Brain microvascular endothelial cell (primary cell): ENCODE measurements at places on chromosomes 1 and 21.

- DNase-seq = no peak
Observed at GRCh38 chr1:163771637-163772036, 449.9 kb downstream of the NUF2 start.

GRCh38 chr1:2227346-2228156 lies 568 bp upstream of the SKI start:
- peak; percentile 88 for DNase-seq

DNA sequence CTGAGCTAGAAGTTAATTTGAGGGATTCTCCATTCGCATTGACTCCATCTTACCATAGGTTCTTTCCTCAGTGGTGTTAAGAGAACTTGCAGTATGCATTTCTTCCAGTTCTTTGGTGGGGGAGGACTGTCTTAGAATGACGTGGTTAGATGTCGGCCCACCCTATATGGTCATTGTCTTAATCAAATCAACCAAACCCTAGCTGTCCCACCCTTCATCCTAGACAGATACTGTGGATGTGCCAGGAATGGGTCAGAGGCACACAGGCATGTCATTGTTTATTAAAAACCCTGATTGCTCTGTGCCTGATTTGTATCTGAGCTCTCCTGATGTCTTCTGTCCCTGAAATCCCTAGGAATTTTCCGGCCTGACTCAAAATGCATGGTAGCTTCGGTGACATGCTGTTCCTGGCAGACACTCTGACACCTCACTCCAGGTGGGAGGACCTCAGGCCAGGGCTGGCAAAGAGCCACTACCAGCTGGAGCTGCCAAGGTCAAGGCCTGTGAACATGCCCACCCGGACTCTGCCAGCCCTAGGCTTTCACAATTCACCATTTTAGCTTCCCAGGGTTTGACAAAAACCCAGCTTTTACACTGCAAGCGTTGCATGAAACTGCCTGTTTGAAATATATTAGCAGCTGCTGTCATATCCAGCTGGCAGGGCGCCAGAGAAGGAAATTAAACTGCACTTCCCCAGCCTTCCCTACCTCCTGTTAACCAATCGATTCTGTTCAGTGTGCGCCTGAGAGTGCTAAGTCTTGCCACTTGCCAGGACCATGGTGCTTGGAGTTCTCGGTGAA lies 134.0 kb downstream of the FAM78B start:
- no peak for DNase-seq

DNA sequence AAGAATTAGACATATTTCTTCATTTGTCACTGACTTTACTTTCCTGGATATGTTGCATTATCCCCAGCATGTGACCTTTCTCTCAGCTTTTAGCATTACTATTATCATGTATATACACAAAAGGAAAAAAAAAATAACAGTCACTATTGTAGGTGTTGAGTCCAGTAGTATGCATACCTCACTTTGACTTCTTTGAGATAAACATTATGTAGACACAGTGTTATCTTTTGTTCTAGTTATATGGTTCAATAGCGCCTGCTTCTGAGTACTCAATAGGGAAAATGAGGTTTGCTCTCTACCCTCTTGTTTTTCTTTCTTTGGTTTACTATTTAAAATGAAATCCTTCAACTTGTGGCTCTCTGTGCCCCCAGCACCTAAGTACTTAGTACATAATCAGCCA lies 409.6 kb upstream of the PKN2 start:
- DNase-seq = no peak

DNA sequence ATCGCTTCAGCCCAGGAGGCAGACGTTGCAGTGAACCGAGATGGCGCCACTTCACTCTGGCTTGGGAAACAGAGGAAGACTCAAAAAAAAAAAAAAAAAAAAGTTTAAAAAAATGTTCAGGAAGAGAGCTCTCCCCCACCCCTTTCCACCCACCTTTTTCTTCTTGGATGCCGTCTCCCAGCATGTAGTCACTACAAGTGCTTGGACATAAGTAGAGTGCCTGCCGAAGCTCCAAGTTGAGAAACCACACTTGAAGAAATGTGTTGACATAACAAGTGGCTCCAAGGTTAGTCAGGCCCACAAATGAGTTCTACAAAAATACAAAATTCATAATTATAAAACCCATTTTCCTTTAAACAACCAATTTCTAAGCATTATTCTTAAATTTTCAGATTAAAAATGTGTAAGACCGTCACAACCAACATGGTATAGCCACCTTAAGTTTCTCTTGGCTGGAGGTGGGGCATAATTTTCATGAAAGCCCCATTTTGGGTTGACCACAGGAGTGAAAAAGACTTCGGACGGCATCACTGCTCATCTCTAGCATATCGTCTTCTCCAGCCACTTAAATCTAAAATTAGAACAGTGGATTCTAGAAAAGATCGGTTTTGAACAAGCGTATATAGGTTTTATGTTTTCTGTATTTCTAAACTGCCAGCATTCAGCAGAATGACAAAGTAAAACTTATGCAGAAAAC lies 26.4 kb downstream of the USP48 start:
- DNase-seq = no peak

DNA sequence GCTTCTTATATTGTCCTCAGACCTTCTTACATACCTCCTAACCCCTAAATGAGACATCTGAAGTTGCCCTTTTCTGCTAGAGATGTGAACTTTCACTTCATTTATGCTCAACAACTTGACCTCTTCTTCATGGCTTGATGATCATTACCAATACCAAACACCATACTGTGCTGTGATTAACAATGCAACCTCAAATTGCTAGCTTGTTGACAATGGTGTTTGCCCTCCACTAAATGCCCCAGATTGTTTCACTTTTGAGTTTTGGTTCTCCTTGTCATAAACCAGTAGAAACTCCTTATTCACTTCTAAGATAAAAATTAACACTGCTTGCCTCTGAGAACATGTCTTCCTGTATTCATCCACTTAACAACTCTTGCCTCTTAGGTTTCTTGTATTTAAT lies 5.6 kb downstream of the JAK1 start:
- no peak for DNase-seq

GRCh38 chr21:44505673-44506278 lies 34.2 kb downstream of the KRTAP10-1 start:
- DNase-seq = no peak

DNA sequence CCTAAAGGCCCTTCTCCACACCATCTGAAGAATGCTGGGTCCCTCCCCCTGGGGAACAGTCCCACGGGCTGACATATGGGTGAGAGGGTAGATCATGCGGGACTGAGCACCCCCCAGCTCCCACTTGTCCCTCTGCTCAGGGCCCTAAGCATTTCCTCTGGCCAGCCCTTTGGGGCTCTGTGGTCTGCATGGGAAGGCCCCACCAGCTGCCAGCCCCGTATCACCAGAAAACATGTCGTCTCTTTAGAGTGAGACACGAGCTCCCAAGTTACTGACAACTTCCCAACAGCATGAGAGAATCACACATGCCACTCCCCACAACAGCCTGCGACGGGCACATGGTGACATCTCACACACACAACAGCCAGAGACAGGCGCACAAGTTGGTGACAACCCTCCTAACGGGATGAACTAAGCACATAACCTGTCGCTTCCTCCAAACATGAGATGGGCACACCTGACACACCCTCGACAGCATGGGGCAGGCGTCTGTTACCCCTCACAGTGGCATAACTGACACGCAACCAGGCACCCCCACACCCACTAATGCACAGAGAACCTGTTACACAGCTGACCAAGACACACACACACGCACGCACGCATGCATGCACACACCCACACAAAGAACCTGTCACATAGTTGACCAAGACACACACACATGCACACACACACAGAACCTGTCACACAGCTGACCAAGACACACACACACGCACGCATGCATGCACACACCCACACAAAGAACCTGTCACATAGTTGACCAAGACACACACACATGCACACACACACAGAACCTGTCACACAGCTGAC lies 41.2 kb downstream of the AHDC1 start:
- DNase-seq = no peak

DNA sequence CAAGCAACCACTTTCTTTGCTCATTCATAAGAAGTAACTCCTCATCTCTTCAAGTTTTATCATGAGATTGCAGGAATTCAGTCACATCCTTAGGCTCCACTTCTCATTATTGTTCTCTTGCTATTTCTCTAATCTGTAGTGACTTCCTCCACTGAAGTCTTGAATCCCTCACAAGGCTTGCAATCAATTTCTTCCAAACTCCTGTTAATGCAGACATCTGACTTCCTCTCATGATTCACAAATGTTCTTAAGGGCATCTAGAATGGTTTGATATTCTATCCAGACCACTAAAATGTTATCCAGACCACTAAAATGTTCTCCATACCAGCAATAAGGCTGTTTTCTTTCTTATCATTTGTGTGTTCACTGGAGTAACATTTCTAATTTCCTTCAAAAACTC lies 528.1 kb downstream of the DPYD start:
- no peak for DNase-seq

GRCh38 chr21:36741506-36741905 lies 42.6 kb downstream of the SIM2 start:
- DNase-seq = no peak

- DNase-seq = no peak
Observed at GRCh38 chr1:36137776-36138175, 11.5 kb downstream of the TRAPPC3 start.

GRCh38 chr1:26274801-26275425 lies 5.0 kb upstream of the SH3BGRL3 start:
- DNase-seq = peak; percentile 73

- no peak for DNase-seq
Observed at GRCh38 chr1:229075217-229075616, 195.7 kb upstream of the RAB4A start.

DNA sequence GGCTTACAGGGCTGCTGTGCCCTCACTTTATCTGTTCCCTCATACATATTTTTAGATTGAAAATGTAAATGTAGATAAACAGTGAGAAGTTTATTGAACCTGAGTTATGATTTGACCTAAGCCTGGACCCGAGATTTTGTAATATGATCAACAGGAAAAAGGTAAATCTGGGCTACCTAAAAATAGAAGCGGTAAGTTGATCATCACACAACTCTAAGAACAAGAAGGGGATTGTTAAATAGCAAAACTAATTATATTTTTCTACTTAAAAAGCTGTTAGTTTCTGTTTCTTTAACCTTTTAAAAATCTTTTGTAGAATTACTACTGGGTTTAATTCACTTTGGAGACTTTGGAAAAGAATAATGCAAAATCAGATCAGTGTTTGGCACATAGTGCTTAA lies 35.6 kb downstream of the CAMTA1 start:
- no peak for DNase-seq

DNA sequence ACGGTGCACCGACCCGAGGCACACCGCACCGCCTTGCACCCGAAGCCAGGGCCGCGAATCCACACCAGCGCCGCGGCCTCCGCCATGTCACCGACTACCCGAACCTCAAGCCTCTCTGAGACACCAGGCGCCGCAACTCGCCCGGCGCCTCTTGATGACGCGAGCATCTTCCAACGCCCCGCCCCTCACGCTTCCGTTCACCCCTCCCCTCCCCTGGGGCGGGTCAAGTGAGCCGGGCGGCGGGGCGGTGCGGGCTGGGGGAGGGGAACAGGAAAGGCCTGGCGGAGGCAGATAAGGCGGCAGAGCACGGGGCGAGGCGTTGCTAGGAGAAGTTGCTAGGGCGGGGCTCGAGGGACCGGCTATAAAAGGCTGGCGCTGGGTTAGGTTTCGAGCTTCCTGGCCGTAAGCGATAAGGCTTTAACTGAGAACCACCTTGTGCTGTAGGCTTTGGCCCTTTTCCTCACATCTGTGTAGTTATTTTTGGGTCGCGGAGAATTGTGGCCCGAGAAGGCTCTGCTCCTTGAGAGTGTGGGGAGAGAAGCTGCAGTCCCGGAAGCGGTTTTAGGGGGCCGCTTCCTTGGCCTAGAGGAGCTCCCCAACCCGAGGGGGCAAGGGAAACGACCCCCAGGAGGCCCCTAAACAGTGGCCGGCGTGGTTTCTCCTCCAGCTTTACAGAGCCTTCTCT lies at the start of gene SDE2:
Gene SDE2 (minus strand): TSS at position 117 of the 685 bp plus-strand sequence. CDS start 31 bp downstream, at position 86.
- peak; percentile 99 for DNase-seq

DNA sequence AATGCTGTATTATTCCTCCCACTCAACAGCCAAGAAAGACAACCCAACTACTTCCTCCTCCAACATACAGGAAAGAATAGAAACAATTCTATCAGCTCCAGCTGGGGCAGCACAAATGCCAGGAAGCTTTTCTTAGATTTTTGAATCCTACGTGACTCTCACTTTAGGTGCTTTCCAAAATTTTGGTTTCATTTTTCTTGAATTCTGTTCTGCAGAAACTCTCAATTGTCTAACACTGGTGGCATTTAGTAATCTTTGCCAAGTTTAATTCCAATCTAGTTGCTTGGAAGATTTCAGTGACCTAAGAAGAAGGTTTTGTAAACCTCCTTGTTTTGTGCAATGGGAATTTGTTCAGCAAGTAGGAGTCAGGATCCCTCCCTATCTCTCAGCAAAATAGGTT lies 37.1 kb upstream of the DOCK7 start:
- DNase-seq = peak; percentile 20

DNA sequence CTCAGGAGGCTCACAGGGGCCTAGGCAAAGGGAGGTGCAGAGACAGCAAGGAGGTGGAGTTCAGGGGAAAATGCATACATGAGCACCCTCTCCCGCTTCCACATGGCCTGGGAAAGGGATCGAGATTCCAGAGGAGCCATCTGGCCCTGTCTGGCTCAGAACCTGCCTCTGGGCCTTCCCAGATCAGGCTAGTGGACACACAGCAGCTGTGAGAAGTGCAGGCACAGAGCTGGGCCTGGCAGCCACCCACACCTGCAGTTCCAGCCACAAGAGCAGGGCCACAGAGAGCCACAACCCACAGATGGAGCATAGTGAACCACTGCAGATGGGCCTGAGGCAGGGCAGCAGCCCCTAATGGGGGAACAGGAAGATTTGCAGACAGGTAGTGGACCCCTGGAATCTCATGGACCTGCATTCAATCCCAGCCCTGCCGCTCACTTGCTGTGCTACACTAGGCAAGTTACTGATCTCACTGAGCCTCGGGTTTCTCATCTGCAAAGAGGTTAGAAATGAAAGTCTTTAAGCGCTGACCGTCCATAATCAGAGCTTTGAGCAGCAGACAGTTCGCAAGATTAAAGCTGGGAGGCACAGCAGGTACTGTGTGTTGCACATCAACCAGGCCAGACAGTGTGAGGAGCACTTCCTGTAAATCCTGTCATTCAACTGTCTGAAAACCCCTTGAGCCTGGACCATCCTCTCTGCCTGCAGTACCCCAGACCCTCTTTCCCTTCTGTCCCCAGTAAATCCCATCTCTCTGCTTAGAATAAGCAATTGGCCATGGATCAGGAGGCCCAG lies 58.0 kb downstream of the MATN1 start:
- DNase-seq = no peak

DNA sequence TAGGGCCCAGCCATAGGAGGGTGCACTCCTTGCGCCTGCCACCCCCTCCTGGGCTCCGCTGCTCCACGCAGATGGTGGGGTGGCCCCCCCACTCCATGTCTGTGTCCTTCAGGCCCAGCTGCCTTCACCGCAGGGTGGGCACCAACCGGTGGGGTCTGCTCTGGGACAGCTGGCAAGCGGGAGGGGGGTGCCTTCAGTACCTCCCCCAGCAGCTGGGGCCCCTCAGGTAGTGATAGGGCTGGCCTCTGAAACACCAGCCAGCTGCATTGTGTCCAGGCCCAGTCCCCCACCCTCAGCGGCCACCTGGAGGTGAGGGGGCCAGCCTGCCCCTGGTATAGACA lies 360 bp downstream of the GJC2 start:
- DNase-seq = no peak

GRCh38 chr21:46219591-46220239 lies 8.9 kb downstream of the LSS start:
- no peak for DNase-seq

- no peak for DNase-seq
Observed at GRCh38 chr1:113940365-113941244, 11.5 kb downstream of the HIPK1 start.

- no peak for DNase-seq
Observed at GRCh38 chr1:232130815-232131480, 499.0 kb downstream of the SIPA1L2 start.

- no peak for DNase-seq
Observed at GRCh38 chr1:113194846-113195830, 122.1 kb downstream of the LRIG2 start.
